Activated CD4-positive, alpha-beta T cell treated with anti-CD3 and anti-CD28 coated beads for 36 hours (primary cell): ENCODE measurements at places on chromosomes 5 and 9.

GRCh38 chr5:180120237-180121101, 48.9 kb upstream of the RNF130 start:
- DNase-seq = no peak

GRCh38 chr5:134252671-134253070, 26.8 kb upstream of the PPP2CA start:
- no peak for DNase-seq

DNA sequence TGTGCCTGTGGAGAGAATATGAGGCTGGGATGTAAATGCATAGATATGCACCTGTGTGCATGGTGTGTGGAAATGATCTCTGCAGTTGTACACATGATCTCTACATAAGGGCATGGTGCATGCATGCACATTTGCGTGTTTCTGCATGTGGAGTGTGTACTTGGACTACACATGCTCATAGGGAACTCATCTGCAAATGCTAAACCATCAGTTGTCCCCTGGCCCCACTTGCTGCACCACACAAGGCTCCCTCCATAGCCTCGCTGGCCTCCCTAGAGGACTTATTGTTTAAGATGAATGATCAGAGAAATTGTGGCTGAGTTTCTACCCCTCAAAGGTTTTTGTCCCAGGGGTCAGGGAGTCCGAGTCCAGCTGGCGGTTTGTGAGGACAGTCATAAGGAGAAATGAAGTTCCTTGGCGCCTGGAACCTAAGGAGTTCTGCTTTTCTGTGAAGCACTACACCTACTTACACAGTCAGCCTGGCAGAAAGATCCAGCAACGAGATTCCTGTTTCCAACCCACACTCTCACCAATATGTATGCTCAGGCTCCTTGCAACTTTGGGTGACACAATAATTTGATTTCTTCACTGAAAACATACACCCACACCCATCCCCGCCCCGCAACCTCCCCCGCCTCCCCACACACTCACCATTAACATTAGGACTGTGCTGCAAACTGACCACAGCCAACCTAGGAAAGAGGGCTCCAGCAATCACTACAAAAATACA, 79.9 kb upstream of the CPEB4 start:
- DNase-seq = no peak

DNA sequence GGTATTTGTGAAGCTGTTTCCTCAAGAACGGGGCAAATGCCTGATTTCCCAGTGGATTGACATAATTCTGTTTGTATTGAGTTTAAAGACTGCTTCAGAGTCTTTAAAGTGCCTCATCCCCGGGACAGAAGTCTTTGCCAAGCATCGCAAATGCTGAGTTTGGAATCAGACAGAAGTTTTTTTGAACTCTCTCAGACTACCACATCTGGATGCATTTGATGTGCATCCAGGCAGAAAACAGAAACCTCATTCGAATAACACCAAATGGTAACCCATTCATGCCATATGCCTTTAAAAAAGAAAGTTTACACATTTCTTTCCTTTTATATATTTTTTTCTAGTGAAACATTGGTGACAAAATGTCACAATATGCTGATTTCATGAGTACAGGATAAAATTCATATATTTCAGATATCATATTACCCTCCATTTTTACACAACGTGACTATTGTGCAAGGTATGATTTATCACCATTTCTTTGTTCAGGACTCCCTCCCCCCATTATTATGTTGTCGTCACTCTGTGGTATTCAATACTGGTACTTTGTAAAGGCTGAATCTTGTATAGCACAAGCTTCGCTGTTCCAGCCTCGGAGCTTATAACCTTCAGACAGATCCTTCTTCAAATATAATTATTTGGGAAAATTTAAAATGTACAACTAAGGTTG, 91.1 kb downstream of the ZNF608 start:
- no peak for DNase-seq

GRCh38 chr9:14092344-14092743, 221.6 kb downstream of the NFIB start:
- no peak for DNase-seq

GRCh38 chr9:134561427-134562145, 80.0 kb upstream of the COL5A1 start:
- DNase-seq = no peak

DNA sequence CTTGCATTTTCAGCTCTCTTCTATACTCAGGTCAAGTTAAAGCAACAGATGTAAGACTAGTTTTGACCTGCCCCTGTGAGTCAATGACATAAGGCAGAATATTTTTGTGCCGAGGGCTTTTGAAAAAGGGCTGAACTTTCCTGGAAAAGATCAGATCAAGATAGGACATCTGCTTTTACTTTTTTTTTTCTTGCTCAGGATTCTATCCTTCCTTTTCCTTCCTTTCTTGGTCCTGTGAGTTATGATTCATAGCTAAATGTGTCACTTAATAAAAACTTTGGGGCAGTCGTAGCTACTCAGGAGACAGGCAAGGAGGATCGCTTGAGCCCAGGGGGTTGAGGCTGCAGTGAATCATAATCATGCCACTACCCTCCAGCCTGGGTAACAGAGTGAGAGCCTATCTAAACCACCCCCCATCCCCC, 84.3 kb upstream of the BRINP1 start:
- no peak for DNase-seq

GRCh38 chr9:75147638-75148037, 59.3 kb downstream of the OSTF1 start:
- DNase-seq = no peak
